ENCODE measurements at places on chromosomes 7 and 10.

DNA sequence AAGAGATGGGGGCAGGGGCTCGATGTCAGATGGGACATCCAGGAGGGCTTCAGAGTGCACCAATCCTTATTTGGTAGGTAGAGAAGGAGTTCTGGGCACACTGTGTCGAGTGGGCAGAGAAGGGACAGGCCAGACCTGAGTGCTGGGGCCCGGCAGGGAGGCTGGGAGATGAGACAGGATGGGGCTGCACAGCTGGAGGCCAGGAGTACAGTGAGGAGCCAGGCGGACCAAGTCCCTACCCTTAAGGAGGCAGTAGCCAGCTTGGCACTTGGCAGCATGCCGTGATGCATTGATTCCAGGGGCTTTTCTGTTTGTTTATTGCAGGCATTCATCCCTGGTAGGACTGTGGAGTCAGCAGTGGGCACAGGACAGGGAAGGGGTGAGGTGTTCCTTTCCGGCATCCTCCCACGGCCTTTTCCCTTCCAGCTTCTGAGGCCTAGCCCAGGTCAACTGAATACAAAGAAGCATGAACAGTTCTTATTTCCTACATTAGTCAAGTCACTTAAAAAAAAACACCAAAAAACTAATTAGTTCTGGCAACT is 168.8 kb upstream of the CDCA7L start:
- no peak for DNase-seq

GRCh38 chr10:117936141-117936540 is 110.6 kb downstream of the RAB11FIP2 start:
- DNase-seq: no peak

GRCh38 chr10:69237528-69238159 is 17.5 kb downstream of the HKDC1 start:
- peak; percentile 84 for DNase-seq

DNA sequence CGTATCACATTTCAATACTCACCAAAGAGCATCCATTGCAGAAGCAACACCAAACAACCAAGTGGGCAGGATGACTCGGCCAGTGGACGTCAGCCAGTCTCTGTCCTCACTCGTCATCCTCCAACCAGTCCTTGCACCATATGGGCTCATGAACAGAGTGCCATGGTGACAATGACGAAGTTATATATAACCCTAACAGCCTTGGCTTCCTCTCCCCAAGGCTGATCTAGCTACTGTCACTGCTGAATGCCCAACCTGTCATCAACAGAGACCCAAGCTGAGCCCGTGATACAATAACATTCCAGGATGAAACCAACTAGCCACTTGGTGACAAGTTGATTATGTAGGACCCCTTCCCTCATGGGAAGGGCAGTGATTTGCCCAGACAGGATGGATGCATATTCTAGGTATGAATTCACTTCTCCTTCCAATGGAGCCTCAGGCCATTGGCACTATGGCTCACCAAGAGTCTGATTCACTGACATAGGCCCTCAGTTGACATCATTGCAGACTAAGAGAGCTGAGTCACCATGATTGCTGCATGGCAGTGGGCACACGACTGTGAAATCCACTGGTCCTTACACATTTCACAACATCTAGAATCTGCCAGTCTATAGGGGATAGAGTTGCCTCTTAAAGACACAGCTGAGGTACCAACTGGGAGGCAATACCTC is 26.3 kb upstream of the PPIF start:
- peak; percentile 66 for DNase-seq

DNA sequence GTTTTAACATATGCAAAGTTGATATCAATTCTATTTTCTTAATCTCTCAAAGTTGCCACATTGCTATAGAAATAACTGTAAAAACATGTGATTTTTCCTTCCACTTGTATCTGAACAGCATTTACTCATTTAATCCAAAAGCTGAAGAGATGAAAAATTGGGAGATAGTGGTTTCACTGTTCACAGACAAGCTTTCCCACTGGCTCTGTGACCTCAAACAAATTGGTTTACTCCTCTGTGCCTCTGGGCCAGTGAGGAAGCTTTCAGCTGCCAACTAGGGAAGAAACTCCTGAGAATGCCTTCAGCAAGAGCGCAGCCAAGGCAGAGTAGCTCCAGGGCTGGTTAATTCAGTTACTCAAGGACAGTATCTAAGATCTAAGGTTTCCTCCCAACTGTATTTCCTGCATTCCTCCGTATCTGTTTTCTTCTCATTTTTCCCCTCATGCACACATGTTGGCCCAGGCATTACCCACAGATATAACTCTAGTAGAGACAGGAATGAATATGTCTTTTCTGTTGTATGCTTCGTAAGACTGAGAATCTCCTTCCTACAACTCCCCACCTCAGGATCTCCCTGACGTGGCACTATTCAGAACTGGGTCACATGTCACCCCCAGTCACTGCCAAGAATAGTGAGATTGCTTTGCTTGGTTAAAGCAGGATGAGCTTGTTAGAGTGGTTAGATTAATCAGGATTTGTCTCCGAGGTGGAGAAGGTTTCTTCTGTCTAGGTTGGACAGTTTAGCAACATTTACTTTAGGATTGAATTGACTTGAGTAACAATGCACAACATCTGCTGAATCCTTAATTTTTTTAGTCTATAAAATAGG is 315.7 kb downstream of the NRG3 start:
- no peak for DNase-seq

DNA sequence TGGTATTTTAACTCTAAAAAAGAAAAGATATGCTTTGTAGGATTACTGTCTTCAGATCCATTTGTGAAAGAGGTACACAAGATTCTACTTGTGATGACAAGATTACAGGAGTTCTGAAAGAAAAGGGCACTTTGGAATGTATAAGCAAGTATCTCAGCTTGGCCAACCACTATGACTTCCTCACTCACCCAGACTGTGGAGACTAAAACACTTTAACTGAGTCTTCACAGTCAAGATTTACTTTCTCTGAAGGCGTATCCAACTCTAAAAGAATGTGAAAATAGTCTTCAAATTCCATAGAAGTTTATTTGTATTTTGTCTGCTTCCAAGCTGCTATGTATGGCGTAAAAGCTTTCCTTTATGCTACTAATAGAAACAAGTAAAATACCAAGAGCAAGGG is 76.1 kb upstream of the SRRM3 start:
- DNase-seq: no peak

- no peak for DNase-seq
Observed at GRCh38 chr10:132096223-132096622, 30.5 kb downstream of the JAKMIP3 start.

DNA sequence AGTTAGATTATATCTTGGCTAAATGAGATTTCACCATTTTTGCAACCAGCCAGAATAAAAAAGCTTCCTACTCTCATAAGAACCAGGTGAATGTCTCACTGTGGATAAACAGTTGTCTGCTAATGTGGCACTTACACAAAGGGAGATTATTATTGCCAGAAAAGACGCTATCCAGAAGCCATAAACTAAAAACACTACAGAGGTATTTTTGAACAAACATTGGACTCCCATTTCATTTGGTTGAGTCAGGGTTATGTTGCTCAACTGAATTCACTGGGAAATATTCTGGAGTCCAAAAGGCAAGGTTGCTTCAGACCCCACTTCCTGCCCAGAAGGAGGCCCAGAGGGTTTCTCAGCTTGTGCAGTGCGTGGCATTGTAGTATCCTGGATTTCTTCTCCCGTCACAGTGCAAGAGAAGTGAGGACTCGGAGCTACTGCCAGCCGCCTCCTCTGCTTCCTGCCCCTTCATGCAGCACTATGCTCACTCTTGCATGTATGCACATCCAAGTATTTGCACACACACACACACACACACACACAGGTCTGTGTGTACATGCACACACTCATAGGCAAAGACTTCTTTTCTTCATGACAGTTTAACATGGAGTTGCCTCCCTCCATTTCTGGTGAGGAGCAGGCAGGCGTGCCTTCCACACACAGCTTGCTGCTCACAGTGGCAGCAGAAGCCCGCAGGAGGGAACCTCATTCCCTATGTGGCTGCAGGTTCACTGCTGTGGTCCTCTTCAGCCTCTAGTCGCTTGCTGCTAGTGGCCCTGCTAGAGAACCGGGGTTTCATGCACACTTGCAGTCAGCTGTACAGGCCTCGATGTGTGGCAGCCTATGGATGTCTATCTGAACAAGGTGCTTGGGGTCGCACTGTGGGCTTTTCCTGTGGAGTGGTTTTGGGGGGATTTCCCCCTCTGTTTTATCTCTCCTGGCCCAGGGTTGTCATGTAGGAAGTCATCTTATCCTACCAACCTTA is 10.1 kb downstream of the DENND10 start:
- DNase-seq: no peak

- DNase-seq: no peak
Observed at GRCh38 chr7:128112781-128113221, 81.6 kb upstream of the LRRC4 start.

- DNase-seq: peak; percentile 94
Observed at GRCh38 chr10:96089670-96090462, 40.2 kb upstream of the ZNF518A start.

GRCh38 chr7:10507032-10507431 is 466.6 kb upstream of the PHF14 start:
- no peak for DNase-seq

GRCh38 chr7:54888067-54888733 is 129.2 kb upstream of the SEC61G start:
- DNase-seq: no peak

DNA sequence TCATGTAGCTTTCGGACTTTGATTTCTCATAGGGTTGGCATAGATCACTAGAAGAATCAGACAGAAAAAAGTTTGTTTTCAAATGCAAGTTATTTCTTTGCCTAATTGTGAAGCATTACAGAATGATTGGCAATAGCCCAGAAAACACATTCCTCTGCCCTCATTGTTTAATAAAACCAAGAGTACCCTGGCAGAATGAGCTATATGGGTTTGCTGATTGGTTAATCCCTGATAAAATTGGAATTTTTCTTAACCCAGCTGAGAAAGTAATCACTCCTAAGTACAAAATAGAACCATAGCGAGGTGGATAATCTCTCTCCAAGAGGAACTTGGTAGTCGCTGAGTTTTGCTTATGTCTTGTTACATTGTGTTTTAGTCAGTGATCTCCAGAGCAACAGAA is 30.9 kb upstream of the CREB5 start:
- DNase-seq: no peak

- no peak for DNase-seq
Observed at GRCh38 chr7:66206934-66207240, 1.8 kb downstream of the TPST1 start.

Data from stimulated activated CD4-positive, alpha-beta T cell treated with anti-CD3 and anti-CD28 coated beads, Interleukin-1b, Interleukin-23, amount 100 ng/mL, for 48 hours (primary cell).